ENCODE measurements at places on chromosomes 13 and 19.

DNA sequence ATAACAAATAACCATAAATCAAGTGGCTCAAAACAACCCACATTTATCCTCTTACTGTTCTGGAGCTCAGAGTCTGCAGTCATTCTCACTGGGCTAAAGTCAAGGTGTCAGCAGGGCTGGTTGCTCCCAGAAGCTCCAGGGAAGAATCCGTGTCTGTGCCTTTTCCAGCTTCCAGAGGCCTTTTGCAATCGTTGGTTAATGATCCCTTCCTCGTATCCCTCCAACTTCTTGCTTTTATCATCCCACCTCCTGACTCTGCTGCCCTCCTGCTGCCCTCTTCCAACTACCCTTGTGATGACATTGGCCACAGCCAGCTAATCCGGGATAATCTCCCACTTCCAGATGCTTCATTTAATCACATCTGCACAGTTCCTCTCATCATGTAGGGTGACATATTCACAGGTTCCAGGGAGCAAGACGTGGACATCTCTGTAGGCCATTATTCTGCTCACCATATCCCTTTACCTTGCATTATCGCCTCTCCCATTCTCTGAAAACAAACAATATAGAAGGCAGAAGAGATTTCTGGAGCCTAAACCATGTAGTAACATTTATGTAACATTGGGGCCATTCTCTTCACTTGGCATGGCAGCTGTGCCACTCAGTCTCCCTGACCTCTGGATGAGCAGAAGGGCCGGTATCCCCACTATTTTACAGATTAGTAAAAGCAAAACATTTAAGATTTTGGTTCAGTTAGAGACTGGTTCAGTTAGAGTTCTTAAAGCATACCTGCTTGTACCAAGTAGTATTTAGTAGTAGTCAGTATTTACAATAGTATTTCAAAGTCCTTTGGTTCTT lies 53.5 kb downstream of the RFC3 start:
- no peak for DNase-seq

- DNase-seq: no peak
These were observed 4.9 kb upstream of the MEDAG start for GRCh38 chr13:30900952-30901749.

- DNase-seq: no peak
These were observed 25.7 kb upstream of the SLC7A1 start for GRCh38 chr13:29621051-29621800.

DNA sequence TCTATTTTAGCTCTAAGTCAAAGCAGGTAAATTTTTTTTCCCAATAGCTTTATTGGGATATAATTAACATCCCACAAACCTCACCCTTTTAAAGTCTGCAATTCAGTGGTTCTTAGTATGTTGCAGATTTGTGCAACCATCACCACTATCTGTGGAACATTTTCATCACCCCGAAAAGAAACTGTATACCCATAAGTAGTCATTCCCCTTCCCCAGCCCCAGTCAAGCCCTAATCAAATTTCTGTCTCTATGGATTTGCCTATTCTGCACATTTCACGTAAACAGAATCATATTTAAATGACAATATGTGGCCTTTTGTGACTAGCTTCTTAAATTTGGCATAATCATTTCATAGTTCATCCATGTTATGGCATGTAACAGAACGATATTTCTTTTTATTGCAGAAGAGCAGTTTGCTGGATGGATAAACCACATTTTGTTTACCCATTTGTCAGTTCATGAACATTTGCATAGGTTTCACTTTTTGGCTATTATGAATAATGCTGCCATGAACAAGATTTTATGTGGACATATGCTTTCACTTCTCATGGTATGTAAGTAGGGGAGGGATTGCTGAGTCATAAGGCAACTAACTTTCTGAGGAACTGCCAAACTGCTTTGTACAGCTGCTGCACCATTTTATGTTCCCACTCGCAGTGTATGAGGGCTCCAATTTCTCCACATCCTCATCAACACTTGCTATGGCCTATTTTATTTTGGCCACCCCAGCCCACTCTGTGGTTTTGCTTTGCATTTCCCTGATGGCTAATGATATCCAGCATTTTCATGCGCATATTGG lies 10.9 kb downstream of the SLC46A3 start:
- DNase-seq: no peak

GRCh38 chr13:31970231-31970930 lies 61.2 kb upstream of the FRY start:
- no peak for DNase-seq

- no peak for DNase-seq
These were observed 785.4 kb downstream of the UQCRFS1 start for GRCh38 chr19:28427376-28428083.

- no peak for DNase-seq
These were observed 40.1 kb downstream of the PSPC1 start for GRCh38 chr13:19742643-19743042.

- DNase-seq: no peak
These were observed 908.9 kb upstream of the MIR17HG start for GRCh38 chr13:90438576-90438975.

DNA sequence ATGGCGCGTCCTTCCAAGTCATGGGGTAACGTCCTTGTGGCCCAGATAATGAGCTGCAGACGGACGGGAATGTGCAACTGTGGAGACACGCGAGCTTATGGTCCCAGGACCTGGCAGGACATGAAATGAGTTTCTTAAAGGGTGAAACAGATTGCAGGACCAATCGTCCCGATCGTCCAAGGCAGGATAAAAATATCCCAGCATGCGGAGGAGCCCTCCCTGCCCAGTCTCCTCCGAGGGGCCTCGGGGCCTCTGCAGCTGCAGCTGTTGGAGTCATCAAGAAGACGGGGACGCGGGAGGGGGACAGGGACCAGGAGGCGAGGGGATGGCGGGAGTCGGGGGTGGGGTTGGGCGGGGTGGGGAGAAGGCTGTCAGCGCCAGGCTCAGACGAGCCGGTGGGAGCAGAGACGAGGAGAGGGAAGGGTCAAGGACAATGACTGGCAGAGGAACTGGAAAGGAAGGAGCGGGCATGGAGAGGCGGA lies 14.4 kb upstream of the GARIN5A start:
- DNase-seq: no peak

- no peak for DNase-seq
These were observed 11.9 kb upstream of the SLC10A2 start for GRCh38 chr13:103078158-103078557.

GRCh38 chr19:54189145-54189734 lies at the start of gene MBOAT7:
MBOAT7 (minus strand) TSS chr19:54189580; CDS start chr19:54188508, 1,072 bp downstream.
- DNase-seq: no peak

DNA sequence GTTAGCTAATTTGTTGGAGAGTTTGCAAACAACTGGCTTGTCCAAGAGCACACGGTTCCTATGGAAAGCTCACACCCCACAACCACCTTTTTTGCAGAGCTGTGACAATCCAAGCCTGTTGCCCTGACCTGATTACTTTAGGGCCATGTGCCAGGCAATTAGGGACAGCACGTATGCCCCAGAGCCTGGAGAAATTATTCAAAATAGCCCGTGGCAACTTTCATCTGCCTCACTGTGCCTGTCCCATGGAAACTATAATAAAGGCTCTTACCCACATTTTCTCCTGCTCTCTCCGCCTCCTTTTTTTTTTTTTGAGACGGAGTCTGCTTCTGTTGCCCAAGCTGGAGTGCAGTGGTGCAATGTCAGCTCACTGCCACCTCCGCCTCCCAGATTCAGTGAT lies 18.6 kb upstream of the FBN3 start:
- DNase-seq: no peak

DNA sequence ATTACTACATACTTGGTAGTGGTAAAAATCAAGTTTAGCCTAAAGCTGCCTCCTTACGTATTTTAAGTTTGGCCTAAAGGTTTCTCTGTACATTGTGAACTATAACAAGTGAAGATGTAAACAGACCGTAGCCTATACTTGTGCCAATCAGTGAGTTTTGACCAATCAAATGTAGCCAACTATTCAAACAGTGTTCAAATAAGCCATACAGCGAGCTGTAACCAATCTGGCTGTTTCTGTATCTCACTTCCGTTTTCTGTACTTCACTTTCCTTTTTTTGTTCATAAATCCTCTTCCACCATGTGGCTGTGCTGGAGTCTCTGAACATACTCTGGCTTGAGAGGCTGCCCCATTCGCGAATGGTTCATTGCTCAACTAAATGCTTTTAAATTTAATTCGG lies 2504.6 kb downstream of the PCDH9 start:
- no peak for DNase-seq

Data from NCI-H1105 (cell line).